Activated CD8-positive, alpha-beta memory T cell treated with anti-CD3 and anti-CD28 coated beads, Interleukin-2, amount 10 ng/mL, durations not matched to agents 7 days and 5 days (primary cell): ENCODE measurements at places on chromosomes 1 and 21. TPM values are rescaled to one million over a fixed set of nuclear protein-coding genes. Genes with fewer than 3 reads are reported as not detected.

DNA sequence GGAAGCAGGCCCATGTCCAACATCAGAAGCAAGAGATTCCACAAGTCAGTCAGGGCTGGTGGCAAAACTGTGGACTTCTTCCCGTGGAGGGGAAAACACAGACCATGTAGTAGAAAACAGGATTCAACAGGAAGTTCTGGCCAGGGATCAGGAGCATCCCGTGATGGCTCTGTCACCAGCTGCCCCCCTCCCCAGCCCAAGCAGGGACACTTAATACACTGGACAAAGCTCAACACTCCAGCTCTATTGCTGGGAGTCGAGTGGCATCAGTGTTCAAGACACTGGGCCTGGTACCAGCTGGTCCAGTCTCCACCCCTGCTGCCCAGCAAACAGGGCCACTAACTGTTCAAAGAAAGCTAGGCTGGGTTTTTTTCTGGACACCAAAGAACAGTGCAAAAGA lies 3.7 kb downstream of the SLC45A3 start:
- no peak for DNase-seq

DNA sequence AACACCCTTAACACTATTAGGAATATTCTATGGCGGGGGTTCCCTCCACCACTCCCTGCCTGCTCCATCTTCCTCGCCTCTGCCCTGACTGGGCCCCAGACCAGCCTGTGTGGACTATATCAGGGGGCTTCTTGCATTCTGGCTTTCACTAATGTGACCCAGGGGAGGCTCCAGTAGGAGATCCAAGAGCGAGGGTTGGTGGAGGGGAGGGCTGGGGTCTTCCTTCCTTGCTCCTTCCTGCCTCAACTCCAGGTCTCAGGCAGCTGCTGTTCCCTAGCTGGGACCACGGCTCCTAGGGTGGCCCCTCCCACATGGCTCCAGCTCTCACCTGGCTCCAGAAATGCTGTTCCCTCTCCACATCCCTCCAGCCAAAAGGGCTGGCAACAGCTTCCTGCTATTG lies 257.4 kb downstream of the MATN1 start:
- no peak for DNase-seq

DNA sequence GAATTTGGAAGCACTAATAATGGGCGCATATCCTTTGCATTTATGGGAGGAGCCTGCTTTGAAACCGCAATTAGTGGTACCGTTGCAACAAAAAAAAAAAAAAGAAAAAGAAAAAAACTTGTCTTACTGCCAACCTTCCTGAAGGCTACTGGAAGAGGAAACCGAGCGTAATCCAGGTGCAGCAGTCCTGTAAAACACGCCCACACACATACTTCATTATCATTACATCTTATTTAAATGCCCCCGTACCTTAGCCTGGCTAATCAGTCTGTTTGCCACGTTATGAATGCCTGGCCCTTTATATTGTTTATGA lies 686 bp upstream of the ZNF281 start:
- no peak for DNase-seq

WNT9A gene
- total RNA-seq: 0.50 TPM

DNA sequence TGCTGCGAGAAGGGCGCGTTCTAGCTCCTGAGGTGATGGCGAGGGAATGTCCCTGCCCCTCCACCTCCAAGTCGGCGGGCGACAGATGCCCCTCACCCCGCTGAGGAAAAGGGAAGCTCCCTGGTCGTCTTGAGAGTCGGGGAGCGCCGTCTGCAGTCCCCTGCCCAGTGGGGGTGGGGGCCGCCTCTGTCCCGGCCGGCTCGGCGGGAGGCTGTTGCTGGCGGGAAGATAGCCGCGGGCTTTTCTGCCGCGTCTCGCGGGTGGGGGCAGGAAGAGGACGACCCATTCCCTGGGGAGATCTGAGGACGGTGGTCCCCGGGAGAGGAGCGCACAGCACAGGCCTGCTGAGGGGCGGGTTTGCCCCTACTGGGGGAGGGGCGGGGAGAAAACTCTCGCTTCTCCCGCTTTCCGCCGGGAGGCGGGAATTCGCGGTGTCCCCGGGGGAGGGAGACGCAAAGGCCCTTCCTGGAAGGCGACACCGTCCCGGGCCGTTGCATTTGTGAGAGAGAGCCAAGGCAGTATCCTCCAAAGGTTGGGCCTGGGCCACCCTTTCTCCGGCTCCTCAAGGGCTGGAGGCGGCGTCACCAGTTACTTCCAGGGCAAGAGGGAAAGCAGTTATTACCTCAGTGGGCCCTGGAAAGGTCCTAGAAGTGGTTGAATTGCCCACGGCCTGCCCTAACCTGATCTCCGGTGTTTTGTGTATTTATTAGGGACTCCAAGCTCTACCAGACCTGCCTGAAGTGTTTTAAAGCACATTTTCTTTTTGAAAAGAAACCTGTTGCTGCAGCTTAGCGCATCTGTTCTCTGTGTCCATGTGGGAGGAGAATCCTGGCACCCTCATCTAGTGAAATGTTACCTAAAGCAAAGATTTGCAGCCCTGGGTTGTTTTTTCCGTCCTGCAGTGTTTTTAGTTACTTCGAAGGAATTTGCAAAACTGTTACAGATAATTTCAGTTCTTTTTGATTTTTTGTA lies 648 bp downstream of the S100PBP start:
- DNase-seq: peak; percentile 68

GRCh38 chr1:64809309-64809708 lies 64.4 kb downstream of the RAVER2 start:
- DNase-seq: no peak

- no peak for DNase-seq
Observed at GRCh38 chr1:189786761-189787160, 690.9 kb downstream of the BRINP3 start.

IL12RB2 gene
- total RNA-seq: 54.0 TPM

PRSS38 gene
- not detected for total RNA-seq

ATP5IF1 gene
- total RNA-seq: 175 TPM

CLCA1 gene
- total RNA-seq: not detected

DNA sequence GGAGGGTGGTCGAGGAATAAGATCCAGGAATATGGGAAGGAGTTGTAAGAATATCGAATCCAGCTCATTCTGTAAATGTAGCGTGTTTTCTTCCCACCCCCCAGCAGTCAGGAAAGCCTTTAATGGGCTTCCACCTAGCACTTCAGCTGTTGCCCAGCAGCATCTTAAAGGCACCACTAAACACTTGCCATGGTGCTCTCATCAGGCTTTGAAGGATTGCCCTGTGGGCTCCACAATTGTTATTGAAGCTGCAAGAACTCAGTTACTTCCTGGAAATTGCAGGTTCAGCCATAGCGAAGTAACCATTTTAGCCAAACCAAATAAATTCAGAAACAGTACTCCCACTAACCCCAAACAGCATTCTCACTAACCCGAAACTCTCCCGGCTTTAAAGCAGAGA lies 511.2 kb downstream of the PLPP3 start:
- no peak for DNase-seq
